ENCODE measurements at places on chromosomes 13 and 19. TPM values are rescaled to one million over a fixed set of nuclear protein-coding genes. Genes with fewer than 3 reads are reported as not detected.

The NFIC gene
- total RNA-seq = 26.4 TPM

The MISP gene
- 1.4 TPM for total RNA-seq

The SLC8A2 gene
- total RNA-seq = 1.5 TPM

The KIR2DL1 gene
- total RNA-seq = not detected

The KANK3 gene
- 8.1 TPM for total RNA-seq

The PNMA8A gene
- 14.3 TPM for total RNA-seq

The ZNF471 gene
- total RNA-seq = 18.5 TPM

The PCDH17 gene
- 12.4 TPM for total RNA-seq

The ERCC1 gene
- total RNA-seq = 64.0 TPM

The NMRK2 gene
- 1.3 TPM for total RNA-seq

All from urinary bladder (tissue), 4 donors.